ENCODE measurements at places on chromosomes 12 and 14.

- DNase-seq = no peak
Measured at GRCh38 chr14:106235356-106236159, 709.2 kb downstream of the TMEM121 start.

DNA sequence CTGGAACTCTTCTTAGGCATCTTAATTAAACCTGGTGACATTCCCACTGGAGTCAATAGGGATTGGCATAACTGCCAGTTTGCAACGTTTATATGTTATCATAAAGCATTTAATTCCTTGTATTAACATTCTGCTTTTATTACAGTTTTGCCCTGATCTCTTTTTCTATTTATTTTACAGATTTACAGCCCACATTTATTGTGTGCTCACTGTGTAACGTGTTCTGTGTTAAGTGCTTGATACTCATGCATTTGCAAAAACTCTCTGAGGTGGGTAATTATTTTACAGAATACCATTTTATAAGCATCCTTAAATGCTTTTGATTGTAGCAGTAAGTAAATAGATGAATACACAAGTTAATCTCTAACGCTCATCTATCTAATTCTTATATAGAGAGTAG is 341.5 kb upstream of the FAR2 start:
- DNase-seq = no peak

DNA sequence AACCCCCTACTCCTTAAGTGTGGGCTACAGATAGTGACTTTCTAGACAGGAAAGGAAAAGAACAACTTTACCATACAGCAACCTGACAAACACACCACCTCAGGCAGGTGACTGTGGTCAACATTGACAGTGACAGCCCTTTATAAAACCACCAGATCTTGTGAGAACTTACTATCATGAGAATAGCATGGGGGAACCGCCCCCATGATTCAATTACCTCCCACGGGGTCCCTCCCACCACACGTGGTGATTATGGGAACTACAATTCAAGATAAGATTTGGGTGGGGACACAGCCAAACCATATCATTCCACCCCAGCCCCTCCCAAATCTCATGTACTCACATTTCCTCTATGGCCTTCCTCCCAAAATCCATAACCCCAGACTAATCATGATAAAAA is 16.3 kb downstream of the OR10P1 start:
- DNase-seq = no peak

GRCh38 chr12:56476972-56477432 is 8.6 kb downstream of the SPRYD4 start:
- no peak for DNase-seq

- no peak for DNase-seq
Measured at GRCh38 chr12:2363836-2364609, 311.2 kb downstream of the CACNA1C start.

DNA sequence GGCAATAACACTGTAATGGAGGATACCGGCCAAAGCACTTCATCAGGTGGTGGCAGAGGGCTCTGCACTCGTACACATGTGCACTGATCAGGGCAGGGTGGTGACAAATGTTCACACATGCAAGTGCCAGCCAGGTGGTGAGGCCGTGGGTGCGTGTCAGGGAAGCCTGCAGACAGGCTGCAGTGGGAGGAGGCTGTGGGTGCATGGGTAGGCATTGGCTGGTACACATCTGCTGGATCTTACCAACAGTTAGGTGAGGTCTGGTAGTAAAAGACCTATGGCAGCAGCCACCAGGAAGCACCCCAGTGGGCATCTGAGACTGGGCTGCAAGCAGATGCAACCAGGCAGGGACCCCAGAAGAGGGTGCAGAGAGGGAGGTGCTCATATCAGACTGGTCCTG is 65.3 kb downstream of the PDE6H start:
- no peak for DNase-seq

GRCh38 chr14:103931422-103931821 is 3.2 kb downstream of the TDRD9 start:
- no peak for DNase-seq

DNA sequence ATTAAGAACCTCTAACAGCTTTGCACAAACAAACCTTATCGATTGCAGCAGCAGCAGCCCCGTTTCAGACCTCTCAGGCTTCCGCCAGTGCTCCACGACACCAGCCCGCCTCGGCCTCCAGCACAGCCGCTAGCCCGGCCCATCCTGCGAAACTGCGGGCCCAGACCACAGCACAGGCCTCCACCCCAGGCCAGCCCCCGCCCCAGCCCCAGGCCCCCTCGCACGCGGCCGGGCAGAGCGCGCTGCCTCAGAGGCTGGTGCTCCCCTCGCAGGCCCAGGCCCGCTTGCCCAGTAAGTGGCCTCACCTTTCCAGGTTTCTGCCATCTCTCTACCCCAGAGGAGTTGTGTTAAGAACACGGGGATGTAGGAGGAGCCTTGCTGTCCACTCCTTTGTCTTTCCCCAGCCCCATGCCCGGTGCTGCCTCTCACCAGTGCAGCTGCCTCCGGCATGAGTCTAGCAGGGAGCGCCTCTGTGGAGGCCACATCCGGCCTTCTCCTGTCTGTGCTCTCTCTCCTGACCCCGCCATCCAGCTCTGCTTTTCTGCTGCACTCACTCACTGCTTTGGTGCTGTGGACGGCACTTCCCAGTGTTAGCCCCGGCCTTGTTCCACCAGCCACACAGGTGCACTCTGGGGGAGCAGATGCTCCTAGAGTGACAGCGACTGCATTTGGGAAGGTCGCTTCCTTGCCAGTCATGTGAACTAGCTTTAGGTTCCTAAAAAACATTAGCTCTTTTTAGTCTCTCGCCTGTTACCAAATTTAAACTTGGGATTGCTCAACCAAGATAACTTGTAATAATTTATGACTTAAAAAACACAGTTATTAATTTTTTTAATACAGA is 71.5 kb downstream of the EP400 start:
- no peak for DNase-seq

- DNase-seq = no peak
Measured at GRCh38 chr14:42854061-42854460, 1247.4 kb downstream of the LRFN5 start.

DNA sequence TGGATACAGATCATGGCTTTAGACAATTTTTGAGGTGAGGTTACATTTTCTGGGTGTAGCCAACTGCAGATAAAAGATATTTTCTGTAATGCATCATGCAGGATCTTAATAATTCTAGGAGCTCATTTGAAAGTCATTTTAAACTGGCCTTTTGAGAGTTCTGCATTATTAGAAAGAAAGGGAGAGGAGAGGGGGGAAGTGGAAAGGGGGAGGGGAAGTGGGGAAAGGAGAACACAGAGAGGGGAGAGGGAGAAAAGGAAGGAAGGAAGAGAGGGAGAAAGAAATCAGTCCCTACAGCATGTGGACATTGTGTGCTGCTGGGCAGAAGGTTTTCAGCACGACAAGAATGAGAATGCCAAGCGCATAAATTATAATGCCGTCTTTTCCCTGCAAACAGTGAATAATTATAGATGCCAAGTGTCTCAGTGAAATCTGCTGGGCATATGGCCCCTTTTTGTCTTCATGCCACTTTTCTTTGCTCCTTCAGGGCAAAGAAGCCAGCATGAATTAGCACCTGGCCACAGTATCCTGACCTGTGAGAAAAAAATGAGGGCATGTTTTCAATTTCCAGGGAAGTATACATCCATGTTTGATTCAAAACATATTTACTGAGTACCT is 22.7 kb upstream of the PPP2R5C start:
- DNase-seq = no peak

DNA sequence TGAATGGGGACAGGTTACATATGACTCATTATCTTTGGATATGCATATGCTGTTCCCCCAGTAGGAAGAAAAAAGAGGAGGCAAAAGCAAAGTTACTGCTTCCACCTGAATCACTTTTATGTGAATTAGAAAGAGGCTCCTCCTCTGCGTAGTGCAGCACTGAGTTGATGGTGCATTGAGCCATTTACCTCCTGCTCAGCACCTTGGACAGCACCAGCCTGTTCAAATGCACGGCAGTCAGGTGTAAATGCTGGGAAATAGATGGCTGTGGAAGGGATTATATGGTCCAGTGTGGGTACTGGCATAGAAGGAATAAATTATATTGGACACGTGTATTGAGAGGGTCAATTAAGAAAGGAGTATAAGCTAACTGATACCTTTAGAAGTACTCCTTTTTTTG is 541.9 kb upstream of the SEL1L start:
- DNase-seq = no peak

DNA sequence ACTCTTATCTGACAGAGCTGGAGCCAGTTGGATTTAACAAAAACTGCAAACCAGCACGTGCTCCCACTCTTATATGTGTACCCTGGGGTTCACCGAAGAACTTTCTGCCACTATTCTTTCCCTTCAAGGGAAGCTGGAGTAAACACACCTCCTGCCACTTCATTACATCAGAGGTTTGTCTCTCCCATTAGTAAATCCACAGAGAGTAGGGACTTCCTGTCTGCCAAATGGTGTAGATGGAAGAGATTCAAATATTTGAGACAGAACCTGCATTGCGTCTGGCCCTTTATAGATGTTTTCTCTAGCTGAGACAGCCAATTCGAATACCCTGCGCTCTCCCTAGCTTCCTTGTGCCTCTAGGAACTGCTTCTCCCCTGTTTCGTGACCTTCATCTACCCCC is 29.1 kb upstream of the AEBP2 start:
- no peak for DNase-seq

DNA sequence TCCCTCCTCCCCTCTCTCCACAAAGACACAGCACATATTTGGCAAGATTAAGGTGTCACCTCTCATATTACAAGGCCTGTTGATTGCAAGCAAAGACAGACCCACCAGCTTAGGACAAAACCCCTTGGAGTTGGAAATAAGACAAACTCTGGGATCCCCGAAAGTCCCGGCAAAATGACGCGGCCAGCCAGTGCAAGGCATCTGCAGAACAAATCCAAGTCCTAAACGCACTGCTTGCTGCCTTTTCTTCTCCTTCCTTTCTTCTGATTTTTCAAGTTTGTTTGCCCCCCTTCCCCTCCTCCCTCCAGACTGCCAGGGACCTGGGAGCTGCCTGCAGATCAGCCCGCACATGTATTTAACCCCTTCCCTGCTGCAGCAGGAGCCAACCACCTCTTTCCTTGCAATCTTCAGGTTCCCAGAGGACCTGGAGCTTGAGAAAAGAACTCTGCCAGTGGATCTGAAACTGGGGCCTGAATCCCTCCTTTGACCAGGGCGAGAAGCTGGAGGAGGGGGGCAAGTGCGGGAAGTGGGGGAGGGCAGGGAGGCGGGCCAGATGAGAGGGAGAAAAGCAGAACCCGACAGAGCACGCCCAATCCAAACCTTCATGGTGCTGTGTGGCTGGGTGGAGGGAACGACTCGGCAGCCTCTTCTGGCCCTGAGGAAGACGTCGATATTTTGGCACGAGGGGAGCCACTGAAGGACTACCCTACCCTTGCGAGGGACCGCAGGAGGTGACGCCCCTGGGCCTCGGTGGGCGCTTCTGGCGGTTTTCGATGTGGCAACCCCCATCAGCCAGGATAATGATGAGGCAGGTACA is 2.0 kb upstream of the NTF3 start:
- no peak for DNase-seq

DNA sequence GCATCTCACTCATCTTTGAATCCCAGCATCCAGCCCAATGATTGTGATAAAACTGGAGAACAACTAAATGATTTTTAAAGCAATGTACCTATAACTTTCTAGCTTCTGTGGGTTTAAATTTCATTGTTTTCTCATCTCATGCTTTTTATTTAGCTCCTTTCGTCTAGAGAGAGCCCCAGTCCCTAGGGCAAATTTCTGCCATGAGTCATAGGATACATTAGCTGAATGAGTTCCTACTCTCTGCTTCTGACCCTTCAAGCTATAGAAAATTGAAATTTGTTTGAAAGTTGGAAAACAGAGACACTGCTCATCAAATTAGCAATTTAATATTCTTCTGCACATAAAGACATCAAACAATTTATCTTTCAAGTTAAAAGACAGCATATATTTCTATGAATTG is 113.9 kb downstream of the KIF21A start:
- no peak for DNase-seq

DNA sequence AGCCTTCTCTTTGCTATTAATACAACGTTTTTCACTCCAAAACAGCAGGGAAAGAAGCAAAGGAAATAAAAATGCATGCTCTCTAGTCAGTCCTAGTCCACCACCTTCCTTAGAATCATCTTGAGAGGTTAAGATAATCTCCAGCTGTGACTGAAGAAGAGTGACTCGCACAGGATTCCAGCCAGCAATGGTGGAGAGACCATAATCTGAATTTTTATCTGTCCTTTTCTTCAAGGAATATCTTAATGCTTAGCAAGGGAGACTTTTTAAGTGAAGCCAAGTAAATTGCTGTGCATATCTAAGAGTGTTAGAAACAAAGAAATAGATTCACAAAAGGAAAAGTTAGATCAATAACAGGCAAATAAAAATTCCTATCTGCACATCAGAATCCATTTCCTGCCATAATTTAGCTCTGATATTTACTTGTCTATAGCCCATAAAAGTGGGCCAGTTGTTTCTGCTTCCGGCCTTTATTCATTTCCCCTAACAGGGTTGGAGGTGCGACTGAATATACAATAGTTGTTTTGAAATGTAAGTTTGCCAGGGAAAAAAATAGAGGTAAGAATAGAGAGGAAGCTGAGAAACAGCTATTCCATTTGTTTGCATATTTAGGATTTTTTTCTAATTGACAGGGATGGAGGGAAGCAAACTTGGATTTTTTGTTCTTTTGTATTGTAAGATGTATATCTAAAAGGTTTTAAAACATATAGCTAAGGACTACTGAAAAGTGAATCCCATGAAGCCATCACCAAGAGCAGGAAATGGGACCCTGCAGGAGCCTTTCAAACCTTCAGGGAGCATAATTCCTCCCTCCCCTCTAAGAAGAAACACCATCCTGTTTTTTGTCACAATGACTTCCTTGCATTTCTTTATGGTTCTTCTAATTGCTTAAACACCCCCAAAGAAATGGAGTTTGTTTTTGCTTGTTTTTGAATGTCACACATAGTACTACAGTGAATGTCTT is 154.0 kb downstream of the ITPR2 start:
- no peak for DNase-seq

- DNase-seq = no peak
Measured at GRCh38 chr12:99911967-99912366, 72.8 kb downstream of the ANKS1B start.

- no peak for DNase-seq
Measured at GRCh38 chr14:72945356-72946027, 19.2 kb downstream of the DCAF4 start.

- DNase-seq = no peak
Measured at GRCh38 chr14:42459171-42459685, 852.6 kb downstream of the LRFN5 start.

DNA sequence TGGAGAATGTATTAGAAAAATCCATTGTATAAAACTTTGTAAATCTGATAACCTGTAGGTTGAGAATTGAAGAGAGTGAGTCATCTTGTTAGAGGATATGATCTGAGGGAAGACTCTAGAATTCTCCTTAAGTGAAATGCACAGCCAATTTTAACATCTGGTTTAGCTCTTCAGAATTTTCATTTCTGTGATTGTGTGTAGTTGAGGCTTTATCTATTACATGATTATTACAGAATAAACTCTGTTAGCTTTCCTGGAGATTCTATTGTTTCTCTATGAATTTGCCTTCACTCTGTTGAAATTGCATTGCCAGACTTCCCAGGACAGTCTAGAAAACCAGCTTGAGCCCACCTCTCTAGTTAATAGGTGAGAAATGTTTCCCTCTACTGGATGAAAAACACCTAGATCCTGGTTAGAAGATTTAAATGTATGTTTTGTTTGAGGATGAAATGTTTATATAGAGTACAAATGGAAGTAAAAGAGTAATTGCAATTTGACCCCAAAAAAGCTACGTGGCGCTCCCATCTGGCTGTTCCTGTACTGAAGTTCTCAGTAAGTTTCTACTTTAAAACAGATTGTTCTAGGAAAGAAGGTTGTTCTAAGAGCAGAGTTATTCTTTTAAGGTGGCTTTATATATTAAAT is 2.9 kb downstream of the NUDT4 start:
- no peak for DNase-seq
